ENCODE measurements at places on chromosomes 12 and 14.
A peak's percentile ranks its signal among the peaks of the same experiment; 100 is the strongest.

GRCh38 chr12:130281153-130281799 lies 56.4 kb upstream of the PIWIL1 start:
- no peak for DNase-seq

- no peak for DNase-seq
Measured at GRCh38 chr14:46432516-46432915, 219.1 kb downstream of the RPL10L start.

DNA sequence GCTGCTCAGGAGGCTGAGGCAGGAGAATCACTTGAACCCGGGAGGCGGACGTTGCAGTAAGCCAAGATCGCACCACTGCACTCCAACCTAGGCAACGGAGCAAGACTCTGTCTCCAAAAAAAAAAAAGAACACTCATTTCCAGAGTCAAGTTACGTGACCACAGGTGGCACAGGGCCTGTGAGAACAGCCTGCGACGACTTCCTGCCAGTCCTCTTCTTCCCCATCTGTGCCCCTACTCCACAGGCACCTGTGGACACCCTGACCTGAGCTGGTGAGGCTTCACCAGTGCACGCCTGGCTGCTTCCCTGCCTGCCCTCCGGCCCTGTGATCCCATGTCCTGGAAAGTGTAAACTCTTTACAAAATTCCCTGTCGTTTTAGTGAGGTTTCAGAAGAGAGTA lies 77.7 kb downstream of the PPP2R5C start:
- DNase-seq: peak; percentile 42

GRCh38 chr14:72675126-72675525 lies 218.8 kb downstream of the DPF3 start:
- DNase-seq: no peak

GRCh38 chr14:20624495-20625070 lies 16.9 kb downstream of the OR6S1 start:
- peak; percentile 72 for DNase-seq

DNA sequence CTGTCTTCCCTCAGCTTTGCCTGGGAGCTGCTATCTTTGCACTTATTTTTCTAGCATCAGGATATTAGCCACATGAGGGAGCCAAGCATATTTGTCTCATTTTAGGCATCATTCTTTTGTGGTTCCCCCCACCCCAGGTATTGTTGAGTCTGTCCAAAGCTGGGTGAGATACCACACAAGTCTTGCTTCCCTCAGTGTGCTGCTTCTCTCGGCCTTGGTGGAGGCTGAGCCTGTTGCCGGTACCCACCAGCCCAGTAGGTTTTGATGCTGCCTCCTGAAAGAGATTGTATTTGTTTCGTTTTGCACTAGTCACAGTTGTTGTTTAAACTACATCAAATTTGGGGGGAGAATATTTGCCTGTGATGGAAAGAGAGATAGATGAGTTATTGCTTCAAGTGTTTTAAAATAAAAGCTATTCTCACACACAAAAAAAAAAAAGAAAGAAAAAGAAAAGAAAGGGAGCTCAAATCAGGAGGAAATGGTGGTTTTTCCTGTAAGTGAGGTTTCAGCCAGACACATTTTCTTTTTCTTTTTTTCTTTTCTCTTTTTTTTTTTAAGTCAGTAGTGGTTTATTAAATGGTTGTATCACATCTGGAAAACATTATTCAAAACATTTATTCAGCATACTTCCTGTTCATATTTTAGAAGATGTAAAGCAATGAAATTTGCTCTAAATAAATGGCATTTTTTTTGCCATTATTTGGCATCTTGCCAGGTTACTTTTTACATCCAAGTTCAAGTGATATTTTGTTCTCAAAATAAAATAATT lies 58.5 kb downstream of the SLC4A8 start:
- no peak for DNase-seq

DNA sequence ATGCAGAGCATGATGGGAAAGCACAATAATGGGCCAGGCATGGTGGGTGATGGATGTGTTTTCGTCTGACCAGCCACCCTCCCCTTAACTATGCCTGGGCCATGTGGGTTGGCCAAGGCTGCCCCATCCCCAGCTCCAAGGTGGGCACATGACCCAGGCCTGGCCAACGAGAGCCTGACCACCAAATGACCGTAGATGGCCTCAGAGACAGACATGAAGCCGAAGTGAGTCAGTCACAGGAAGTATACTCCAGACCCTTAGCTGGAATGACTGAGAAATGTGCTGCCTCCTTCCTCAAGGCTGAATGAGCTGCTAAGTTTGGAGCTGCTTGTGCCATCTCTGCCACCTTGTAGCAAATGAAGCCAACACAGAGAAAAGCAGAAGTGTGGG lies 233.6 kb downstream of the BCL11B start:
- no peak for DNase-seq

GRCh38 chr12:57087010-57087690 lies 1.8 kb upstream of the NAB2 start:
- DNase-seq: peak; percentile 88

- DNase-seq: no peak
Measured at GRCh38 chr14:63949696-63950095, 96.9 kb downstream of the SYNE2 start.

- DNase-seq: no peak
Measured at GRCh38 chr14:69539631-69540410, 34.9 kb downstream of the CCDC177 start.

DNA sequence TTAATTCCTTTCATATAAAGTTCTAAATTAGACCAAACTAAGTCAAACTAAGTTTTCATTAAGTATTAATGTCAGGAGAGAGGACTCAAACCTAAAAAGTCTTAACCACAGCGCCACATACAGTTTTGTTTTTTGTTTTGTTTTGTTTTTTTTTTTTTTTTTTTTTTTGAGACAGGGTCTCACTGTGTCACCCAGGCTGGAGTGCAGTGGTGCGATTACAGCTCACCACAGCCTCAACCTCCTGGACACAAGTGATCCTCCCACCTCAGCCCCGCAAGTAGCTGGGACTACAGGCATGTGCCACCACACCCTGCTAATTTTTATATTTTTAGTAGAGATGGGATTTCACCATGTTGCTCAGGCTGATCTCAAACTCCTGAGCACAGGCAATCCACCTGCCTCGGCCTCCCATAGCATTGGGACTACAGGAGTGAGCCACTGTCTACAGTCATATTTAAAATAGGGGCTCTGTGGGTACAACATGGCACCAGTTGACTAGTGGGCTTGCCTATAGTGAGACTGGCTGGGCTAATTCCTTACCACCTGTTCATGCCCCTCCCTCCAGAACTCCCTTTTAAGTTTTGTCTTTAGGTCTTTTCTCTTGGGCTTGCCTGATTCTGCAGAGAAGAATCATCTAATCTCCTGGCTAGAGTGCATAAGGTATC lies 110.2 kb downstream of the PPP2R5E start:
- no peak for DNase-seq

DNA sequence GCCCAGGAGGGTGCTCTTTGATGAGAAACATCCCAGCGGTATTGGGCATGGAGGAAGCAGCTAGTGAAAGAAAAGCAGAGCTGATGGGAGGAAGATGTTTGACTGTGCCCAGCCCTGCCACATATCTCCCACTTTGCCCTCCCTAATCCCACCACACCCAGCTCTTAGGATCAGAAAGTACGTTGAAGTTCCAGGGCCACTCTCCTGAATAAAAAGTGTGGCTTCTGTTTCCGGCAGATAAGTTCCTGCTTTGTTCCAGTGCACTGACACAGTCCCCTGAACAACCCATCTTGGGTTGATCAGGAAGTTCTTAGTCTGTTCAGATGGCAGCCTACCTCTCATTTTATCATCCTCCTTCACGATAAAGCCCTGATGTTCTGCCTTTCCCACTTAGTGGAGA lies 16.5 kb downstream of the TPCN1 start:
- no peak for DNase-seq

DNA sequence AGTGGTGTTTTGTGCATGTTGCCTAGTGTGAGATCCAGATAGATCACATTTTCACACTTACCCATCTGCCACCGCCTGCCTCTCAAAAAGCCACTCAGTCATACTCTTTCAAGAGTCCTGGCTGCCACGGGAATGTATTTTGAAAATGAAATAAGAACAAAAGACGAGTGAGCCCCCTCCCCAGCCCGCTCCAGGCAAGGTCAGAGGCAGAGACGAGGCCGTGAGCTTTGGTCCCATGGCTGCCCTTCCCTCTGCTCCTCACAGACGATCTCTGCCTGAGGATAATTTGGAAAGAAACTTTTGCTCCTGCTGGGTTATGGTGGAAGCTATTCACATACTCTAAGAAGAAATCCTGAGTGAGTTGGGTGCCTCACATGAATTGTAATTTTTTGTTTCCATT lies 924.3 kb downstream of the BCL11B start:
- DNase-seq: no peak

DNA sequence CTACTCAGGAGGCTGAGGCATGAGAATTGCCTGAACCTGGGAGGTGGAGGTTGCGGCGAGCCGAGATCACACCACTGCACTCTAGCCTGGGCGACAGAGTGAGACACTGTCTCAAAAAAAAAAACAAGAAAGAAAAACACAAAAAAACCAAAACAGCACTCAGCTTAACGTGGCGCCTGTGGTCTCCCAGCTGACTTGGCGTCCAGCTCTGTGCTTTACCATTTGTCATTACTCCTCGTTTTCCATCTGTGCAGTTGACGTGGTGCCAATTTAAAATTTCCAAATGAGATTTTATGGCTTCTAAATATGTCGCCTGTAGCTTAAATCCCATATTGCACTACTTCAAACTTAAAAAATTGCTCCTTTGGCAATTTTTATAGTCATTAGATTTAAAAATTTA lies 2.0 kb downstream of the MGP start:
- no peak for DNase-seq

DNA sequence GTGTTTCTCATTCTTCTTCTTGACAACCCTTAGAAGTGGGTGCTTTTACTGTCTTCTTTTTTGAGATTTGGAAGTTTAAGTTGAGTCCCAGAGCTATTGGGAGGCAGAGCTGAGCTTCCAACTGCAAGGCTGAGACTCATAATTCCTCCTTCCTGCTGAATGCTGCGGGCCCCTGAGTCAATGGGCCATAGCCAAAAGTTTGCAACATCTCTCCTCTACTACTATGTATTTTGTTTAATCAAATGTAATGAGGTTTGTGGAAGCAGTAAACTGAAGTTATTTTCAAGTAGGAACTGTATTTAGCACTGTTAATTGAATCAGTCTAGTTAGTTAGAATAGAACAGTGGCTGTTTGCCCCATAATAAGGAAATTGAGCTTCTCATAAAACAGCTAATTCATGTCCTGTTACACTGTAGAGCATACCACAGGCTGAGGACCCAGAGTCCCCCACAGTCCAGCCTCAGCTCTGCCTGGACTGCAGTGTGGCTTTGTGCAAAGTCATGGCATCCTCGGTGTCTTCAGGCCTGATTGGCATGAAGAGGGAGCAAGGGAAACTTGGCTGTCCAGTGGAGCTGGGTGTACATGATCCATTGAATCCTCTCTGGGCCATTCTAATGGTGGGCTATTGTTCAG lies 631.7 kb downstream of the VRK1 start:
- DNase-seq: no peak

DNA sequence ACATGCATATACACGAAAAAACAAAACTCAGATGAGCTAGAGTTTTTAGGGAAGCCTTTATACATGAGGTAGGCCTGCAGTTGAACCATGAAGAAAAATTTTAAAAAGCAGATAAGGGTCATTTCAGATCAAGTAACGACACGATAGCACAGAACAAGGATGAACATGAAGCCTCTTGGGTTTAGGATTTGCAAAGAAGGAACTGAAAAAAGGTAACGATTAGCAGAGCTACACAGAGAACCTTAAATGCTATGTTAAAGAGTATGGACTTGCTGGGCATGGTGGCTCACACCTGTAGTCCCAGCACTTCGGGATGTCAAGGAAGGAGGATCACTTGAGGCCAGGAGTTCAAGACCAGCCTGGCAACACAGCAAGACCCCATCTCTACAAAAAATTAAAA lies 96.1 kb upstream of the HECTD1 start:
- no peak for DNase-seq

- DNase-seq: no peak
Measured at GRCh38 chr12:16370096-16370495, 22.7 kb downstream of the MGST1 start.

DNA sequence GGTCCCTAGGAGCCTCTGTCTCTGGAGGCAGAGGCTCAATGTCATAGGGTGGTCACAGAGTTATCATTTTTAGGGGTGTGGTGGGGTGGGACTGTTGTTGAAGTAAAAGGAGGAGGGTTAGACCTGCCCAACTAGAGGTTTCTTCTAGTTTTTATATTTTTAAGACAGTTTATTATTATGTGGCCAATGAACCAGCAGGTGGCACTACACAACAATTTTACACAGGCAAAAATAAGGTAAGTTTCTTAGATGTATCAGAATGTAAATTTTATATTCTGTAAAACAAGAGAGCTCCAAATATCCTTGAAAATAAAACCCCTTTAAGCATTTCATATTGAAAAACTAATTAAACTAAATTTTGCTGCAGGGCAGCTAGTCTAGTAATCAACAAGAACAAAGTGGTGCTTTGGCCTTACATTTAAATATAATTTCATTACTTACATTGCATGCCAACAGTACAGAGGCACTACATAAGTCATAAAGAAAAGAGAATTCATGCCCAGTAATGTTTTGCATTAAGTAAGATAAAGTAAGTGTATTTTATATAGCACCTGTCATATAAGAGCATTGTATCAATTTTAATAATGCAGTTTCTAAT lies 22.2 kb upstream of the OVCH1 start:
- DNase-seq: no peak

- no peak for DNase-seq
Measured at GRCh38 chr14:58088961-58089360, 63.1 kb downstream of the ARMH4 start.

DNA sequence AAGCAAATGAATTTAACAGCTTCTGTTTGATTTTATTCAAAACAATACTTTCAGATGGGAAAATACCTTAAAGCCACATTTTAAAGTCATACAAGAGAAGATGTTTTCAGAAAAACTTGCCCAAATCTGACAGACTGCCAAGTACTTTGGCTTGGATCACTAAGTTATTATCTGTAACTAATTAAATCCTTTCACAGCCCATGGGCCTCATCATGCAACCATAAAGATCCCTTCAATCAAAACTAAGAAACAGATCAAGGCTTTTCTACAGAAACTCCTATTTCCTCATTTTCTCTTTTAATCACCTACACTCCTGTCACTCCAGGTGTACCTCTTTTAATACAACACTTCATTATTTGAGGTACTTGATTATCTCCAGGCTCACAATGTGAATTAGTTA lies 28.1 kb downstream of the BLTP3B start:
- DNase-seq: no peak

DNA sequence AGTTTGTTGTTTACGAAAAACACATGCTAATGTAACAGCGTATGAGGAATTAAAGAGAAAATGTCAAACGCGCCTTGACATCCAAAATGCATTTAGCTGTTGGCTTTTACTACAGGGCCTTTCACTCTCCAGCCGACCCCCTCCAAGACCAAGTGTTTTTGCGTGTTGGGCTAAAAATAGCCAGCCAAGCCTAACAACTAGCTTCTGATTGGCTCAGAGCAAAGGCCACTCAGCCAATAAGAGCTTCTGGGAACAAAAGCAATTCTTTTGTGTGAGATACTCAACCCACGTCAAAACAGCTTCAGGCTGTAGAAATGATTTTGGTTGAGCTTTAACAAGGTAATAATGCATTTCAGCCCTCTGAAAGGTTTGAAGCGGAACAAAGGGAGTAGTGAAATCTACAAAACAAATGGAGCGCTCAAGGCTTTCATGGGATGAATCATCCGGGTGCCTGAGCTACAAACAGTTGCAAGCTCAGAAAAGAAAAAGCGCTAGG lies 198.7 kb upstream of the DCN start:
- no peak for DNase-seq

Measured in T-helper 2 cell (primary cell).